ENCODE measurements at places on chromosomes 12 and 14.

DNA sequence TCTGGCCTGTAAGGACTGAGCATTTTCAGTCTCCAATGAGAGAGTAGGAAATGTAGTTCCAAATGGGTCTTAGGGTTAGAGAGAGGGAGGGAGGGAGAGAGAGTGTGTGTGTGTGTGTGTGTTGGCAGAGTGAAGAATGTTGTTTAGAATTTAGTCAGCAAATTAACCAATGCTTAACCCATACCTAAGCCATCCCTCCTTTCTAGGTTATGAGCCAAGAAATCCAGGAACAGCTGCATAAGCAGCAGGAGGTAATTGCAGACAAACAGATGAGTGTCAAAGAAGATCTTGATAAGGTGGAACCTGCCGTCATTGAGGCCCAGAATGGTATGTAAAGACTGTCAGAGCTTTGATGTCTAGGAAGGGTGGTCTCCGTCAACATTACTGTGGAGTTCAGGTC, 56.9 kb downstream of the HSP90AA1 start:
- DNase-seq = no peak

DNA sequence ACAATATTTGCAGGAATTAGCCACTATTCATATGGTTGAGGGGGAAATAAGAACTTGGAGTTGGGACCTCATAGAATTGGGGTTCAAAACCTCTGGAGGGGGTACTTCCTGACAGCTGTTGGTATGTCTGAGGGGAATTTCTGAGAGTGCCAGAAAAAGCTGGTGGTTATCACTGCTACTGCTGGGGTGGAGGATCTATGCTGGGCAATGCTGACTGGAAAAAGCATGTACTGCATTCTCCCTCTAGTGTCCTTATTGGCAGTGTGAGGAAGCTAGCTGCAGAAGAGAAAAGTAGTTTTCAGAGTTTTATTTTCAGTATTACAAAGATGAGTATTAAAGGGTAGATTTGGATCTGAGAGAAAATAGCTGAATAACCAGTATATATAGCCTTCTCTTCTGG, 88.8 kb downstream of the FUT8 start:
- DNase-seq = no peak

- DNase-seq = no peak
These were observed 89.4 kb upstream of the DIO3 start for GRCh38 chr14:101471723-101472517.

DNA sequence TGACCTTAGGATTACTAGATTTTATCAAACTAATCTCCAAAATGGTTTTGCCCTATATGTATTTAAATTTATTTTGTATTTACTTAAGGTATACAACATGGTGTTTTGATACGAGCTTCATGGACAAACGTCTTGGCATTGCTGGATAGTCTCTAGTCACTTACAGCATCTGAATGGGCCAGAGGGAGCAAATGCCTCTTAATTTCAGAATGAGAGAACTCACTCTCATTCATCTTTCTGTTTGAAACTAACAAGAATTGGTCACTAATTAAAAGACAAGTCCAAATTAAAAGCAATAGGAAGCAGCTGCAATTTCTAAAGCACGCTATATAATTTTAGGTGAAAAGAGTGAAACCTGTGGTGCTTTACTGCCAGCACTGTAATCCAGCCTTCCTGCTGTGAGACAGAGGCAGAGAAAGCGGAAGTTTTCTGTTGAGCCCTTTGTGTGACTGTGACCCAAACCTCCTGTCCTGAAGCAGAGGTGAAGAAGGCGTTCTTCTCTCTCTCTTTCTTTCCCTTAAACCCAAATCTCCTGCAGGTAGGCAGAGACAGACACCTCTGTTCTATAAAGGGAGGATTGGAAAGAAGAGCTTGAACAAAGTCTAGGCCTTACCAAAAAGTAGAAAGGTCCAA, 184.6 kb upstream of the NAV3 start:
- DNase-seq = no peak

DNA sequence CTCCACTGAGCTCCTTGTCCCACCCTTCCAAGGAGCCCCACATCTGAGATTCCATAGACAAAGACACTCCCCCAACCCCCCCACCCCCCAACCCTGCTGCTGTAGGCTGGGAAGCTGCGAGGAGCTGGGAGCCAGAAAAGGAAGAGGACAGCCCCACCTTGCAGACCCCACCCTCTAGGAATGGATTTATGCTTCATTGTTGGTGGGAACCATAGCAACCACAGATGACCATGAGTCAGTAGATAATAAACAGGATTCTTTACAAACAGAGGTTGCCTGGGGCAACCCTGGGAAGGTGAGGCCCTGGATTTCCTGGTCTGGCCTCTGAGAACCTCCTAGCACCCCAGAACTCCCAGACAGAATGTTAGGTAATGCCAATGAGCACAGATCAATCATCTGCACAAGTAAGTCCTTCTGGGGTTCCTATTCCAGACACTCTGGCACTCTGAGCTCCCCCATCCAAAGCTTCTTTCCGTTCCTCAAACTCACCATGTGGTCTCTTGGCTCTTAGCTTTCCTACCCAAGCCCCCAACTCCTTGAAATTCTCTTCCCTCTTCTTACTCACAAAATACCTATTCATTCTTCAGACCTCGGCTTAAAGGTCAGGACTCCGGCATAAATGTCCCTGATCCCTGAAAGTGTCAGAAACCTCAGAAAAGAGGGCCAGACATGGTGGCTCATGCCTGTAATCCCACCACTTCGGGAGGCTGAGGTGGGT, 15.2 kb upstream of the PLEKHG6 start:
- DNase-seq = no peak

DNA sequence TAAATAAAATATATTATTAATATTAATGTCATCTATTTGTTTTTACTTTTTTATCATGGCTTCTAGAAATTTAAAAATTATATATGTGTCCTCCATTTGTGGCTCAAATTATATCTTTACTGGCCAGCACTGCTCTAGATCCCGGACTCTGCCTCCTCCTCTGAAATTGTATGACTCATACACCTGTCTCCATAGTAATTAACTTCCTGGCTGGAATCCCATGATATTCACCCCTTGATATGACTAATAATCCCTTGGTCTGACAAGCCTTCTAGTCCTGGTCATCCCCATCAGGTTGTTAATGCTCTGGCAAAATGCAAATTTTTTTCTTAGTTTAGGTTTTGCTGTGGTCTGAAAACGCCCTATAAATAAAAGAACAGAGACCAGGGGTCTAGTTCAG, 116.2 kb downstream of the BMP4 start:
- no peak for DNase-seq

GRCh38 chr14:92531106-92531873, 17.7 kb downstream of the RIN3 start:
- peak; percentile 75 for DNase-seq

DNA sequence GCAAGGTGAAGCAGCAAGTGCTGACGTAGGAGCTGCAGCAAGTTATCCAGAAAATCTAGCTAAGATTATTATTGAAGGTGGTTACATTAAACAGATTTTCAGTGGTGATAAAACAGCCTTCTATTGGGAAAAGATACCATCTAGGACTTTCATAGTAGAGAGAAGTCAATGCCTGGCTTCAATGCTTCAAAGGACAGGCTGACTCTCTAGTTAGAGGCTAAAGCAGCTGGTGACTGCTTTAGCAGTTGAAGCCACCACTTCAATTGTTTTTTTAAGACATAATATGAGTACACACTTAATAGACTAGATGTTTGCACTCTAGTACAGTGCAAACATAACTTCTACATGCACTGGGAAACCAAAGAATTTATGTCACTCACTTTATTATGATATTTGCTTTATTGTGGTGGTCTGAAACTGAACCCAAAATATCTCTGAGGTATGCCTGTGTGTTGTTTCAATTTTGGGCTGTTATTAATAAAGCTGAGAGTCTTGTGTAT, 1026.9 kb upstream of the FOXG1 start:
- no peak for DNase-seq

GRCh38 chr14:63551332-63551731, 8.2 kb upstream of the PPP2R5E start:
- DNase-seq = no peak

GRCh38 chr14:77979171-77979570, 179.3 kb downstream of the ADCK1 start:
- DNase-seq = no peak

DNA sequence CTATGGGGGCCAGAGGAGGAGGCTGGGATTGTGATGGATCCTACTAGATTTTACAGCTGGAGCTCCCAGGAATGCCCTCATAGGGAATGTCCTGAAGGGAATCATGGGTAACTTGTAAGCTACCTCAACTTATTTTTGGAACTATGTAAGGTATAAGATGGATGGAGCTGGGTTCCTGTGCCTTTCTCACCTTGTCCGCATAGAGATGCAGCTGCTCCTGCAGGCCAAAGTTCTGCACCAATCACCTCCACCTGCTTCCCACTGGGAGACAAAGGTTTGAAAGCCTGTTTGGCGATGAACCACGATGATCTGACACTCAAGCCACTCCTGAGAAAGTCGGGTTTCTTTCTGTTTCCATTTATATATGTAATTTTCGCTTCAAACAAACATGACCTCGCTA, 648 bp upstream of the AKAP5 start:
- DNase-seq = no peak

- DNase-seq = no peak
These were observed 10.6 kb downstream of the PAPOLA start for GRCh38 chr14:96512602-96513397.

- no peak for DNase-seq
These were observed 93.3 kb downstream of the DAAM1 start for GRCh38 chr14:59281609-59282377.

- DNase-seq = no peak
These were observed 46.6 kb upstream of the FZD10 start for GRCh38 chr12:130115646-130116045.

GRCh38 chr12:104956870-104957718, 996 bp downstream of the SLC41A2 start:
- no peak for DNase-seq

DNA sequence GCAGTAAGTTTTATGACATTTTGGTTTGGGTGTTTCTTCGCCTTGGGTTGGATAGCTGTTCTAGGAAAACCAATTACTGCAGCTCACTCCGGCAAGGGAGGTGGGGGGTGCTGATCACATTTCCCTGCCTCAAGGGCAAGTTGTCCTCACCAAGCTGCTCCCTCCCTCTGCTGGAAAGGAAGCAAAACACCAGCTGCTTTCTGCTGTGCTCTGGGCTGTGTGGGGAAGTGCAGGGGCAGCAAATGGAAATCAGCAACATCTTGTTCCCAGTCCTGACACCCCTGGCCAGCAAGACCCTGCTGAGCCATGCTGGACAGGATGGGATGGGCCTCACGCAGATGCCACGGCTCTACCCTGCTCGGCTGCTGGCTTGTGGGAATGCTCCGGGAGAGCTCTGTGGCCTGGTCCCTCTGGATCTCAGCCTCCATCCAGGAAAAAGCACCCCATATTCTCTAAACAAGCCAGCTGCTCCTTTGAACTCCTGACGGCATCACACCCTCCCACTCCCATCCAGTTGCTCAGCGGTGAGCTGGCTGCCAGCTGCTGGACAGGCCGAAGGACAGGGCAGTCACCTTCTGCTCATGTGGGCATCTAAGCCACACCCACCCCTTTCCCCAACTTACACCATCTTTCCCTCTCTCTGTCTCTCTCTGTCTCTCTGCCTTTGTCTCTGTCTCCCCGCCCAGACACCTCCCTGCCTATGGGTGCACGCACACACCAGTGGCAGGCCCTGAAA, 52.4 kb upstream of the EIF5 start:
- no peak for DNase-seq

DNA sequence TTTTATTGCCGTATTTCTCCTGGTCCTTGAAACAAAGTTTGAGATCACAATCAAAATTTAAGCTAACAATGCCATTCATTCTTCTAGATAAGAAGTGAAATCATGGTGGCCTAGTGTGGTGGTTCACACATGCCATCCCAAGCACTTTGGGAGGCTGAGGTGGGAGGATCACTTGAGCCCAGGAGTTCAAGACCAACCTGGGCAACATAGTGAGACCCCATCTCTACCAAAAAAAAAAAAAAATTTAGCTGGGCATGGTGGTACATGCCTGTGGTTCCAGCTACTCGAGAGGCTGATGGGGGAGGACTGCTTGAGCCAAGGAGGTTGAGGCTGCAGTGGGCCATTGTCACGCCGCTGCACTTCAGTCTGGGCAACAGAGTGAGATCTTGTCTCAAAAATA, 24.2 kb downstream of the GDF11 start:
- DNase-seq = no peak

DNA sequence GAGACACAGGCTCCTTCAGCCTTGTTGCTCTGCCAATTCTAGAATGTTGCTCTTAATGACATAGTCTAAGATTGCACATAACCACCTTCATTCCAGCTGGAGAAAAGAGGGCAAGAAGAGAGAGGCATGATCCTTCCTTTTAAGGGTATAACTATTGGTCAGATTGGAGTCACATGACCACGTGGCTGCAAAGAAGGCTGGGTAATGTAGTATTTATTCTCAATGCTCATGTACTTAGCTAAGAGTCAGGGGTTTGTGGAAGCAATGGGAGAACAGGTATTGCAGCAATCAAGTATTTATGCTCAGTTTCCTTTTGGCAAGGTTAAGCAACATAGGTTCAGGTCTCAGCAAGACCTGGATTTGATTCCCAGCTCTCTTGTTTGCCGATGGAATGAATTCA, 298.8 kb upstream of the TBX3 start:
- no peak for DNase-seq

GRCh38 chr14:64137657-64138290, 156.4 kb downstream of the ESR2 start:
- DNase-seq = no peak

DNA sequence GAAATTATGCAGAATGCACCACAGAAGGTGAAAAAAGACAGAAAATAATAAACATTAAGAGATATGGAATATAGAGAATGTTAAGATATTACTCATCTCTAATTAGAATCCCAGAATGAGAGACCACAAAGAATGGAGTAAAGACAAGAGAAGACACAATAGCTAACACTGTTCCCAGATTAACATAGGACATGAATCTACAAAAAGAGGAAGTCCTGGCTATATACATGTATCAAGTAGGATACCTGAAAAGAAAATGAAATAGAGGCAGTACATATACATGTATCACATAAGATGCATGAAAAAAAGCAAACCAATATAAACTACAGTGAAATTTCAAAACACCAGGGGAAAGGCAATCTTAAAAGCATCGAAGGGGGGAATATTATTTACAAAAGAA, 5.6 kb upstream of the EPS8 start:
- no peak for DNase-seq

- no peak for DNase-seq
These were observed 40.1 kb downstream of the ANO2 start for GRCh38 chr12:5904969-5905368.

GRCh38 chr12:119546340-119546739, 47.2 kb upstream of the TMEM233 start:
- DNase-seq = no peak

- no peak for DNase-seq
These were observed 71.0 kb downstream of the NUAK1 start for GRCh38 chr12:106067606-106068205.

- no peak for DNase-seq
These were observed 719.1 kb downstream of the C12orf50 start for GRCh38 chr12:87310126-87310525.

Measured in stimulated activated CD8-positive, alpha-beta memory T cell treated with anti-CD3 and anti-CD28 coated beads, Interleukin-4, amount 100 ng/mL, for 1 hour (primary cell).